ENCODE measurements at places on chromosomes 11 and 22. TPM values are rescaled to one million over a fixed set of nuclear protein-coding genes. Genes with fewer than 3 reads are reported as not detected.
A peak's percentile ranks its signal among the peaks of the same experiment; 100 is the strongest.

- H3K36me3 ChIP-seq, result no peaks in the 10 kb centered on the region
- no peaks in the 10 kb centered on the region for H3K27me3 ChIP-seq
- H3K27ac ChIP-seq, result no peak overlapping the region
- H3K4me1 ChIP-seq, result peaks cover 9% of the 10 kb centered on the region
Observed at GRCh38 chr22:41826430-41827383, 6.2 kb upstream of the SREBF2 start.

DNA sequence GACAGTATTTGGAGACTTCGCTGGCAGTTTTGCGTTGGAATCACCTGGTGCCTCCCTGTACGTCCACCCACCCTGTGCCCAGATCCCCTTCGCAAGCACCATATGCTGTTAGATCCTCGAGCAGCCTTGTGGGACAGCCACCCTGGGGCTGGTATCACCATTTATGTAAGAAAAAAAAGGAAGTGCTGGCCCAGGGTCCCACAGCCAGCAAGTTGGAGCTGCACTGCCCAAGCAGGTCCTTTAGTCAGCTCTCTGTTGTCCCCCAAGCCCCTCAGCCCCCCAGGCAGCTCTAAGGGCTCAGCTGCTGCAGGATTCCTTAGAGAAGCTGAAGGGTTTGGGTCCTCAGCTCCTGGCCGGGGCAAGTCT lies 80.3 kb downstream of the FBLN1 start:
- H3K4me1 ChIP-seq, result no peaks in the 10 kb centered on the region
- no peaks in the 10 kb centered on the region for H3K27me3 ChIP-seq
- no peak for DNase-seq
- H3K4me3 ChIP-seq, result no peak overlapping the region
- no peaks in the 10 kb centered on the region for H3K36me3 ChIP-seq
- H3K27ac ChIP-seq, result no peak overlapping the region

DNA sequence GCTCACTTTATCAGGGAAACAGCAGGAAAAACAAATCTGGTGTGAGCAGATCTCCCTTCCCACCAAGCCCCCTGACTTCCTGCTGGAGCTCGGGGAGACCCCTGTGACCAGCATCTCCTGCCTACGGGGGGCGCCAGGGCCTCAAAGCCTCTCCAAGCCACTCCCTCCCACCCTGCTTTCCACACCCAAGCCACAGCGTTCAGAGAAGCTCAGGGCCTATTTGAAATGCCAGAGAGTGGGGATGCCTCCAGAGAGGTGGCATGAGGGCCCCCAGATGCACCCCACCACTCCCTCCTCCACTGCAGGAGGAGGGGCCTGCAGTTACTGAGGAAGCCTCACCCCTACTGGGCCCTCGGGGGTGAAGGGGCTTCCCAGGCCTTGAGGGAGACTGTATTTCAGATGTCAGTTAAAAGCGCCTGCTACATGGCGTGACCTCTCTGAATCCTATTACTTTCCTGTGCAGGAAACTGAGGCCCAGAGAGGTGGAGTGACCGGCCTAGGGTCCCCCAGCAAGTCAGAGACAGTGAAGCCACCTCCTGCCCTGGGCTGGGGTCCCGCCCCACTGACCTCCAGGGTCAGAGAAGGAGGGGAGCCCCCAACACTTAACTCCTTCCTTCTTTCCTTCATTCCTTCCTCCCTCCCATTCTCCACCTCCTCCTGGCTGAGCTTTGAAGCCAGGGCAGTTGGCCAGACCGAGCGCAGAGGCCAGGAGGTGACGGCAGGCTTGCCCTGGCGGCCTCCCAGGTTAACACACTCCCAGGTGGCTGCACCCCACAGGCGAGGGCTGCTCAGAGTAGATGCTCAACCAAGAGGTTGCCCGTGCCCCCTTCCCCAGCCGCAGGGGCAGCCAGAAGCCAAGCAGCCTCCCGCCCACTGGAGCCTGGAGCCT lies 6.0 kb upstream of the CDKN1C start:
- H3K4me3 ChIP-seq, result peak overlapping the region; percentile 68
- 0 out of 2 replicates have a peak, but pooled peaks cover 6% of the 10 kb centered on the region for H3K4me1 ChIP-seq
- H3K27me3 ChIP-seq, result no peaks in the 10 kb centered on the region
- no peaks in the 10 kb centered on the region for H3K36me3 ChIP-seq
- H3K27ac ChIP-seq, result no peak overlapping the region
- DNase-seq, result no peak

- peak within 1 kb of the TSS; percentile 48 for H3K27ac ChIP-seq
- H3K4me1 ChIP-seq, result peaks cover 29% of the 10 kb centered on the region
- no peaks in the 10 kb centered on the region for H3K27me3 ChIP-seq
- H3K4me3 ChIP-seq, result peak within 1 kb of the TSS; percentile 92
Observed at GRCh38 chr11:27700351-27701301, at the start of gene BDNF. BDNF (minus strand) TSS chr11:27700455; CDS start chr11:27658564, 41,891 bp downstream.

DNA sequence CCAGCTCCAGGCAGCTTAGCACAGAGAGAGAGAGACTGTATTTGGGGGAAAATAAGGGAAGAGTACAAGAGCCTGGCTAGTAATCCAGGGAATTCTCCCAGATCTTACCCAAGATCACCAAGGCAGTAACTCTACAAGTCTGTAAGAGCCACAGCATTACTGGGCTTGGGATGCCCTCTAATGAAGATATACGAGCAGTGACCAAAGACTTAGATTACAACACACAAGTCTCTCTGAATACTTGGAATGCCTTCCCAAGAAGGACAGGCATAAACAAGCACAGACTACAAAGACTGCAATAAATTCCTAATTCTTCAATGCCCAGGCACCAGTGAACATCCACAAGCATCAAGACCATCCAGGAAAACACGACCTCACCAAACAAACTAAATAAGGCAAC lies 17.7 kb downstream of the DNAJC24 start:
- no peaks in the 10 kb centered on the region for H3K36me3 ChIP-seq
- DNase-seq, result no peak
- H3K4me3 ChIP-seq, result no peak overlapping the region
- no peaks in the 10 kb centered on the region for H3K27me3 ChIP-seq

GRCh38 chr22:36232715-36233401 lies 6.5 kb downstream of the APOL2 start:
- no peak overlapping the region for H3K27ac ChIP-seq
- no peak for DNase-seq
- H3K36me3 ChIP-seq, result peaks cover 19% of the 10 kb centered on the region
- no peak overlapping the region for H3K4me3 ChIP-seq

GRCh38 chr11:132139181-132139580 lies 768.8 kb downstream of the NTM start:
- no peak overlapping the region for H3K27ac ChIP-seq
- H3K36me3 ChIP-seq, result no peaks in the 10 kb centered on the region
- H3K4me1 ChIP-seq, result 0 out of 2 replicates have a peak, but pooled peaks cover 4% of the 10 kb centered on the region
- DNase-seq, result peak; percentile 10

DNA sequence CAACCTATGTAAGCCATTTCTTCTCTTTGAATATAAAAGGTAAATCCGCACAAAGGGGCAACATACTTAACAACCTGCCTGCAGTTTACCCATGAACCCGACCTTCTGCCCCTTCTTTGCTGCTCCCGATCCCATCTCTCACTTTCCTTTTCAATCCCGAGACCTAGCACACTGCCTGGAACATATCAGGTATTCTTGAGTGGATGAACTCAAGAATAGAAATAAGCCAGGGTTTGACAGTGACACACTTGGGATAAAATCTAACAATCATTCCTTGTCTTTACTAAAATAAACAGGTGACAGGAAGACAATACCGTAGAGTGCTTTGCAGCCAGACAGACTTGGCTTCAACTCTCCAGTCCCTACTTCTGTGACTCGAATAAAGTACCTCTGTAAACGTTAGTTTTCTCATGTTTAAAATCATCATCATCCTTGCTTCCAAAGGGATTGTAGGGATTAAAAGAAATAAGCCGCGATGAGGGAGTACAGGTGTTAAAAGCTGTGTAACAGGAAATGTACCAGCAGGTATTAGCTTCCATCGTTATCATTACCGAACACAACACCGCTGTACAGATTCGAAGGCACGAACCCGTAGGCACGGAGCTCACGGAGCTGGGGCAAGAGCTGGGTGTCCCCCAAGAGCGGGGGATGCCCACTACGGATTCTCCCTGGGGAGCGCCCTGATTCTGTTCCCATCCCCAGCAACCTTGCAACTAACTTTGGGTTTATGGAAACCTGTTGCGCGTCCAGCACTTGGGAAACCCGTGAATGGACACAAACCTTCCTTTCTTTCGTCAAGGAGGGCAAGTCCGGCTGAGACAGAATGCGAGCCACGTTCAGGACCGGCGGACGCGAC lies 720 bp downstream of the UFD1 start:
- H3K4me1 ChIP-seq, result peaks cover 15% of the 10 kb centered on the region
- peak overlapping the region; percentile 96 for H3K27ac ChIP-seq
- H3K27me3 ChIP-seq, result no peaks in the 10 kb centered on the region

- DNase-seq, result no peak
- 0 out of 2 replicates have a peak, but pooled peaks cover 4% of the 10 kb centered on the region for H3K4me1 ChIP-seq
- H3K36me3 ChIP-seq, result no peaks in the 10 kb centered on the region
- peaks cover 20% of the 10 kb centered on the region for H3K27me3 ChIP-seq
- no peak within 1 kb of the TSS for H3K4me3 ChIP-seq
- H3K27ac ChIP-seq, result no peak within 1 kb of the TSS
Observed at GRCh38 chr11:75432911-75433321, at the start of gene KLHL35. KLHL35 (minus strand) TSS chr11:75433203; CDS start chr11:75430629, 2,574 bp downstream.

- H3K4me3 ChIP-seq, result peak overlapping the region; percentile 94
- H3K27me3 ChIP-seq, result no peaks in the 10 kb centered on the region
- H3K27ac ChIP-seq, result peak overlapping the region; percentile 99
- peaks cover 38% of the 10 kb centered on the region for H3K4me1 ChIP-seq
- peaks cover 9% of the 10 kb centered on the region for H3K36me3 ChIP-seq
Observed at GRCh38 chr11:114399490-114400215, 658 bp downstream of the C11orf71 start.

DNA sequence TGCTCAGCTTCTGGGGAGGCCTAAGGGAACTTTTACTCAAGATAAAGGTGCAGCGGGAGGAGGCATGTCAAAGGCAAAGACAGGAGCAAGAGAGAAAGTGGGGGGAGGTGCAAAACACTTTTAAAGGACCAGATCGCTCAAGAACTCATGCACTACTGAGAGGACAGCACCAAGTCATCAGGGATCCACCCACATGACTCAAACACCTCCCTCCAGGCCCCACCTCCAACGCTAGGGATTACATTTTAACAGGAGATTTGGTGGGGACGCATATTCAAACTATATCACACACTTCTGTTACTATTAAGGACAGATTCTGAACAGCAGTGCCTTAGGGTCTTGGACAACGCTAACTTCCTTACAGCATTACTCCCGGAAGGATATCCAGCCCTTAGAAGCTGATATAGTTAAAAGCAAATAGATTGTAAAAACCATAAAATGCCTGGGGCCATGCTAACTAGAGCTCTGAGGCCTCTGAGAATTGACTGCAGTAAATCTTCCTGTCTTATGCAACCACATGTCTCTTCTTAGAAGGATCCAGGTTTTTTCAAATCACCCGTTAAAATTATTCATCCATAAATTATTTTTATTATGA lies 16.7 kb upstream of the ZC3H12C start:
- H3K36me3 ChIP-seq, result no peaks in the 10 kb centered on the region
- no peak overlapping the region for H3K4me3 ChIP-seq
- peaks cover 15% of the 10 kb centered on the region for H3K4me1 ChIP-seq
- H3K27ac ChIP-seq, result no peak overlapping the region
- no peaks in the 10 kb centered on the region for H3K27me3 ChIP-seq
- DNase-seq, result peak; percentile 33

DNA sequence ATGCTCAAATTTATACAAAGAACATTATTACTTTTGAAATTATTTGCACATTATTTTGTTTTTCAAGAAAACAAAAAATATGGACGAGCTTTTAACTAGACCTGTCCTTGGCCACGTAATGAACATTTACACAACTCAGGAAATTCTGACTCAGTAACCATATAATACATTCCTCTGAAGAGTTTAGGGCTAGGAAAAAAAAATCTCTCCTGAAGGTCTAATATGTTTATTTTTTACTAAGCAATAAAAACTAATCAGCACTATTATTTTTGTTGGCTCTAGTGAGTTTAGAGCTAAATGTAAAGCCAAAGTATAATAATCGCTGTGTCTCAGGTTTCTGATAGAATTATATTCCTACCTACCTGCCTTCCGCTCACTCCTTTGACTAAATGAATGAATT lies 187.5 kb downstream of the SWAP70 start:
- no peaks in the 10 kb centered on the region for H3K27me3 ChIP-seq
- H3K4me1 ChIP-seq, result peaks cover 62% of the 10 kb centered on the region
- peak overlapping the region; percentile 81 for H3K27ac ChIP-seq
- H3K36me3 ChIP-seq, result peaks cover 10% of the 10 kb centered on the region

GRCh38 chr11:83713708-83714107 lies 427.5 kb upstream of the CCDC90B start:
- DNase-seq, result peak; percentile 81
- no peaks in the 10 kb centered on the region for H3K36me3 ChIP-seq
- no peak overlapping the region for H3K27ac ChIP-seq
- peaks cover 16% of the 10 kb centered on the region for H3K4me1 ChIP-seq

DNA sequence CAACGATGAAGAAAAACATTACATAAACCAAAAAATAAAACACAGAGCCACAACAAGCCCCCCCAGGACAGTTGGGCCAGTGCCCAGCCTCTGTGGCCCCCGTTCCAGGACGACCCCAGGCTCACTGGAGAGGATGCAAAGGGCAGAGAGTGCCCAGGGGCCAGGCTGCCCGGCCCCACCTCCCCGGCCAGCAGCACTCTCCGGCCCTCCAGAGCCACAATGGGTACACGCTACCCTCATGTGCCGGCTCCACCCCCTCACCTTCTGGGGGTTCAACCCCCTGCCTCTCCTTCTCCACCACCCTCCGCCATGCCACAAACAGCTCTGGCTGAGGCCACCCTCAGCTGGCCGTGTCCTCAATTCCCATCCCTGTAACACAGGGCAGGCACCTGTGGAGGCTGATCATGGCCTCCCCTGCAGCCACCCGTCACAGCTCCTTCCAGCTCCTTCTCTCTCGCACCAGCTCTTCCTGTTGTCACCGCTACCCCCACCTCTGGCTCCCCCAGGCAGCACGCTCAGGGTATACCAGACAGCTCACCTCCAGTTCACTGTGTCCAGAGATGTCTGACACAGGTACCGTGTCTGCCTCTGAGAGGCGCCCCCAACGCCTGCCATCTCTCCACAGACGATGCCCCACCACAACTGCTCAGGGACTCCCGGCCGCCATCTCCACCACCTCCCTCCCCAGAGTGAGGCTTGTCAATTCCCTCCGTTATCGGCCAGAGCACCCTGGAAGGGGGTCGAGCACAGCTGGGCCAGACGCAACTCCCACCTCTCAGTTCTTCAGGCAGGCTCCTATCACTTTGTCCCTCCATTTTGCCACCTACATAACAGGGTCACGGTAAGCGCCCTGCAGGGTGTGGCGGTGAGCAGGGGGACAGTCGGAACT lies 30.8 kb upstream of the MOB2 start:
- H3K27ac ChIP-seq, result no peak overlapping the region
- no peaks in the 10 kb centered on the region for H3K4me1 ChIP-seq
- H3K36me3 ChIP-seq, result no peaks in the 10 kb centered on the region

The CHRDL2 gene
- not detected for polyA plus RNA-seq

The OTOG gene
- polyA plus RNA-seq, result not detected

The IL18BP gene
- 0.44 TPM for polyA plus RNA-seq

Measured in GM23248 (cell line).